ENCODE measurements at places on chromosomes 13 and 19.

DNA sequence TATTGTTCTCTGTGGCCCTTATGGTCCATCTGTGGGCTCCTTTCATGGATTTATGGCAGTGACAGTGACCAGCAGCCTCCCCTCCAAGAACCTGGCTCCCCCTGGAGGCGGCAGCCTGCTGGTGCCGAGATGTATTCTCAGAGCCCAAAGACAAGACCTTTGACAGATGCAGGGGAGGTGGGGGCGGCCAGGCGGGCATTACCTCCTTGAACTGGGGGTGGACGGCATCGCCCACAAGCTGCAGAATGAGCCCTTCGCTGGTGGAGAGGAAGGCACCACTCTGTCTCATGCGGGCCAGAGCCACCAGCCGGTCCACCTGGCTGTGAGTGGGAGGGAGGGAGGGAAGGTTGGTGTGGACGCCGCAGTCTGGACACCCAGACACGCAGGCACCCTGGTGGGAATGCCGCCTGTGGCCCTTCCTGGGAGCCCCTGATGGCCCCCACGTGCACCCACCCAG, 6.6 kb downstream of the ISOC2 start:
- DNase-seq = no peak

- DNase-seq = no peak
Observed at GRCh38 chr19:2636141-2636896, 66.2 kb downstream of the GNG7 start.

DNA sequence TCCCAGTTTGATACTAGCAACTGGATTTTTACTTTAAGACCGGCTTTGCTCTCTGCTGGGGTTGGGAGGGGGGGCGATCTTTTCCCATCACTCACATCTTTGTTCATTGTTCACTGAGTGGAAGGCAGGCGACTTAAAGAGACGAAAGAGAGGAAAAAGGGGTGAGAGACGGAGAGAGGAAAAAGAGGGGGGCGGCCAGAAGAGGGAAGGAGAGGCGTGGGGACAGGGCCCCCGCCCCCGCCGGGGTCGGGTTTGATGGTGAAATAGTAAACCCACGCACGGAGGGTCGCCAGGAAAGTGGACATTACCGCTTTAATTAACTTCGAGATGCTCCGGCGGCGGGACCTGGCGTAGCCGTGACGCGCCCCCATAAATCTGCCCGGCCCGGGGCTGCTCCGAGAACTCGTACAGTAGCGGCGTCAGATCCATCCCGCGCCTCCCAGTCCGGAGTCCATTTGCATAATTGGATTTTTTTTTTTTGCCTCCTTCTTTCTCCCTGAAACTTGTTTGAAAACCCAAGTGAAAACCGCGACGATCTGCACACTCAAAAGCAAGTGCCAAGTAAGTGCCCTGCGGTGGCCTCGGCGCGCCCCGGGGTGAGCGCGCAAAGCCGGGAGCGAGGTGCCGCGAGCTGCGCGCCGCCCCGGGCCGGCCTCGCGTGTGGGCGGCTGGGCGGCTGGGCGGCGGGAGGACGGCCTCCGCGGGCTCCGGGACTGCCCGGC, 143.9 kb upstream of the ZNF536 start:
- DNase-seq = no peak

GRCh38 chr13:45198924-45199323, 1.9 kb downstream of the KCTD4 start:
- no peak for DNase-seq

GRCh38 chr19:14410091-14411051, 8.8 kb downstream of the DDX39A start:
- no peak for DNase-seq

- no peak for DNase-seq
Observed at GRCh38 chr13:21636656-21637055, 32.7 kb upstream of the MICU2 start.

- DNase-seq = no peak
Observed at GRCh38 chr13:106103779-106104178, 431.7 kb downstream of the EFNB2 start.

DNA sequence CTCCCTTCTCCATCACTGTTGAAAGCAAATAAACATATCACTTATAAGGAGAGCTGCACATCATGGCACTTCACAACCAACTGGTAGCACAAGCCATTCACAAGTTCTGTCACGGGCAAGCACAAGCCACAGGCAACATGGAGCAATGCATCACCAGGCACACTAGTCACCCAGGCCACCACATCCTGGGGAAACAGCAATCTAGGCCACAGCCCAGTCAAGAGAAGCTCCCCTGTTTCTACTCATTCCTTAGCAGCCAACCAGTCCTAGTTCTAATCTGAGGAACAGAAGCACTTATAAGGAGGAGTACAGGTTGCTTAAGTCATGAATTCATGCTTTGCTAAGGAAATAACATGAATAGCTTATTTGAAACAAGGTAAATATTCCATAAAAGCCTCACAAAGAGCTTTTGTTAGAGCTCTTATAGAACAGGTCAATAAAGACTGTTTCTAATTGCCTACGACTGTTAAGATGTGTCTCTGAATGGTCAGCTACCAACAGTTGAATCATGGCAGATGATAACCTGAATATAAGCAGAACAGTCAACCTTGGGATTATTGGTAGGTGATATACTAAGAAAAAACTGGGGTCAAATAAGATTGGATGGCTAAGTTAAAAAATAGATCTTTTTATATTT, 169.0 kb downstream of the TBC1D4 start:
- no peak for DNase-seq

GRCh38 chr13:99743094-99743493, 228.5 kb downstream of the ZIC5 start:
- DNase-seq = no peak

DNA sequence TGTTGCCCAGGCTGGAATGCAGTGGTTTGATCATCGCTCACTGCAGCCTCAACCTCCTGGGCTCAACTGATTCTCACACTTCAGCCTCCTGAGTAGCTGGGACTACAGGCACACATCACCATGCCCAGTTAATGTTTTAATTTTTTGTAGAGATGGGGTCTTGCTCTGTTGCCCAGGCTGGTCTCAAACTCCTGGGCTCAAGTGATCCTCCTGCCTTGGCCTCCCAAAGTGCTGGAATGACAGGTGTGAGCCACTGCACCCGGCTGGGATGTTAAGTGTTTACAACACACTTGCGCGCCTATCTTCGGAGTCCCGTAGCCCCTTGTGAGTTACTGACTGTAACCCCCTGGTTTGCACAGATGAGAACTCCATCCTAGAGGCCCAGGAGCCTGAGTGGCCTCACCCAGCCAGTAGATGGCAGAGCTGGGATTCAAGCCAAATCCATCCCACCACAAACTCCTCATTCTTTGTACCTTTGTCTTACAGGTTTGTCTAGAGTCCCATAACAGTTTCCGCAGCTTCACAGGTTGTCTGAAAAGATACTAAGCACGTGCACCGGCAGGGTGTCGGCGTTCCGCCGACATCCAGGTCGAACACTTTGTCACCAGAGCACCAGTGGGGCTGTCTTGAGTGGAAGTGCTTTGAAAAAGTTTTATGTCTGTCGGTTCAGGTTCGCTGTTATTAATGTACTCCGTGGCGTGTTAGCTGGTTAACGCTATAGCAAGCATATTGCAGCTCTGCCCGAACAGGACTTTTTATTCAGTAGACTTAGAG, 14.7 kb downstream of the MAG start:
- no peak for DNase-seq

GRCh38 chr13:97977982-97978381, 24.5 kb downstream of the IPO5 start:
- DNase-seq = no peak

DNA sequence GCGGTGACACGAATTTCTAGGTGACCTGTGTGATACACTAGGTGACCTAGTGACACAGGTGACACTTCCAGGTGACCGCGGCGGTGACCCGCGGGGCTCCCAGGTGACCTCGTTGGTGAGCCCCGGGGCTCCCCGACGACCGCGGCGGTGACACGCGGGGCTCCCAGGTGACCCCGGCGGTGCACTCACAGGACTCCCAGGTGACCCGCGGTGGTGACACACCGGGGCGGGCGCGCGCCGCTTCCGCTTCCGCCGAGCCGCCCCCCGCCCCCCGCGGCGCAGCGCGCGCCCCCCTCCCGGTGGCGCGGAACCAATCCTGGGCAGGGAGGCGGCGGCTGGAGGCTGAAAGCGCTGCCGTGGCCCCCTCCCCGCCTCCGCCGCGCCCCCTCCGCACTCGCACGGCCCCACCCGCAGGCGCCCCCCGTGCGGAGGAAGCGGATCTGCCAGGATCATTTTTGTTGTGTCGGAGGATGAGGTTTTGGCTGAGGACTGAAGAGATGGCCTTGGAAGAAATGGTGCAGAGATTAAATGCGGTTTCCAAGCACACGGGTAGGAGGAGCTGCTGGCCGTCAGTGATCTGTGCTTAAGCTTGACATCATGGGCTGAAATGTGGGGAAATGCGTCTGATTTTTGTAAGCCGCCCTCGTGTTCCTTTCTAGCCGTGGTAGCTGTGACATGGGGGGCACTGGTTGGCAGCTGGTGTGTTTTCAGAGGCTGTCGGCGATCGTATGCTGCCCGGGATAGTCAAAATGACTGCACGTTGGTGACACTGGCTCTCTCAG, at the start of gene MCF2L:
TSS of gene MCF2L (plus strand) at position 305 of the 782 bp plus-strand sequence. CDS start at position 471, 166 bp downstream.
- DNase-seq = no peak

DNA sequence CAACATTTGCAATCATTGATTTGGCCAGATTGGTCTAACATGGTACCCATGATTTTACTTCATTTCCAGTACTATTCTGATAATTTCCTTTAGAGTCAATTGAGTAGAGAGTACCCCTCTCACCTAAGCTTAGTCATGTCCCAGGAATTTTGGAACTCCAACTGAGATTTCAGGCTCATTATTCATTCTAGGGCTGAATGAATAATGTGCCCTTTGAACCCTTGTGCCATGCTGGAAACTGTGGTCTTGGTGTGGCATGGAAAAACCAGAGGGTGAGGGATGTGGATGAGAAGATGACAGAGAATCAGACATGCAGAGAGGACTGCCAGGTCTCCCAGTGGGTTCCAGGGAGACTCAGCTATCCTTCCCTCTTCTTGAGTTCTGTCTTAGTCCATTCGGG, 30.2 kb downstream of the ITM2B start:
- no peak for DNase-seq

- peak; percentile 95 for DNase-seq
Observed at GRCh38 chr19:40464059-40465024, 1.2 kb downstream of the BLVRB start.

DNA sequence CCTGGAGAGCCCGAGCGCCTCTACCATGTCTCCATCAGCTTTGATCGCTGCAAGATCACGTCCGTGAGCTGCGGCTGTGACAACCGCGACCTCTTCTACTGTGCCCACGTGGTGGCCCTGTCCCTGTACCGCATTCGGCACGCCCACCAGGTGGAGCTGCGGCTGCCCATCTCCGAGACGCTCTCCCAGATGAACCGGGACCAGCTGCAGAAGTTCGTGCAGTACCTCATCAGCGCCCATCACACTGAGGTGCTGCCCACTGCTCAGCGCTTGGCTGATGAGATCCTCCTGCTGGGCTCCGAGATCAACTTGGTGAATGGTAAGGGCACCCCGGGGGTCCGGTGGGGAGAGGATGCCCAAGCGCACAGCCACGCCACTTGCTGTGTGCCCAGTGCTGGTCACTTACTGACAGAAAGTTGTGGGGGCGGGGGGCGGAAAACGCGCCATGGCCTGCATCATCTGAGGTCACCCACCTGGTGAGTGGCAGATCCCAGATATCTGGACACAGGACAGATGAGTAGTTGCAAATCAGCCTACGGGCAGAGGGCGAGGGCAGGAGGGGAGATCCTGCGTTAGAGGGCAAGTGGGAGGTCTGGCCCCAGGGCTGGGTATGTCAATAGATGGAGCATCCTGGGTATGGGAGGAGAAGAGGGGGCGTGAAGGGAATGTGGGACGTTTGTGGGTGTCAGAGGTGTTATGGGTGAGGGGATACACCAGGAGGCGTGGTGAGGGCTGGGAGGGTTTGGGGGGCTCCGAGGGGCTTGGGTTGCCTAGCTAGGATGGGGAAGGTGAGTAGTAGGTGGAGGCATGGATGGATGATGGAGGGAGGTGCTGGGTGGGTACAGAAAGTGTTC, 9.8 kb downstream of the ZSWIM4 start:
- DNase-seq = no peak

DNA sequence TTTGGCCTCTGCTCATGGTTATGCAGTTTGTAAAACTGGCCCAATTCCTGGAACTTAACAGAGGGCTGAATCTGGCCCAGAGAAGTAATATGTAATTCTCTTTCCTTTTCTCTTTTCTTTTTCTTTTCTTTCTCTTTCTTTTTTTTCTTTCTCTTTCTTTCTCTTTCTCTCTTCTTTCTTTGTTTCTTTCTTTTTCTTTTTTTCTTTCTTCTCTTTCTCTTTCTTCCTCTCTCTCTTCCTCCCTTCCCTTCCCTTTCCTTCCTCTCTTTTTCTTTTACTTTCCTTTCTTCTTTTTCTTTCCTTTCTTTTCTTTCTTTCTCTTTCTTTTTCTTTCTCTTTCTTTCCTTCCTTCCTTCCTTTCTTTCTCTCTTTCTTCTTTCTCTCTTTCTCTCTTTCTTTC, 88.8 kb upstream of the SLITRK5 start:
- no peak for DNase-seq

GRCh38 chr13:97283888-97284287, 61.8 kb downstream of the MBNL2 start:
- no peak for DNase-seq

- no peak for DNase-seq
Observed at GRCh38 chr13:43134868-43135267, 111.5 kb downstream of the DNAJC15 start.

- DNase-seq = no peak
Observed at GRCh38 chr19:51240866-51241265, 10.0 kb upstream of the SIGLECL1 start.

DNA sequence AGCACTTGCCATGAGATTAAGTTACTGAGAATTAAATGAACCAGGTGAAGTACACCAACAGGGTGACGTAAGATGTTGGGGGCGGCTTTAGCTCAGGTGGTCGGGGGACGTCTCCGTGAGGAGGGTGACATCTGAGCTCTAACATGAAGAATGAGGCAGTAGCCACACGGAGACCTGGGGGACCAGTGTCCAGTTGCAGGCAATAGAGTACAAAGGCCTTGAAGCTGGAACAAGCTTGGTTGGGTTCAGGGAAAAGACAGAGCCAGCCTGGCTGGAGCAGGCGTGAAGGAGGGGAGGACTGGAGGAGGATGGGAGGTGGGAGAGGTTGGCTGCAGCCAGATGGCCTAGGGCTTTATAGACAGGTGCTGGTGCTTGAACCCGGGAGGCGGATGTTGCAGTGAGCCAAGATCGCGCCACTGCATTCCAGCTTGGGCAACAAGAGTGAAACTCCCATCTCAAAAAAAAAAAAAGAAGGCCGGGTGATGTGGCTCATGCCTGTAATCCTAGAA, 1.6 kb downstream of the SPINT2 start:
- no peak for DNase-seq

GRCh38 chr19:17743874-17744580, 7.2 kb upstream of the FCHO1 start:
- no peak for DNase-seq

Measured in tibial nerve (tissue), 4 donors.